ENCODE measurements at places on chromosomes 7 and 10.

- DNase-seq: no peak
Measured at GRCh38 chr10:70843776-70844489, 28.2 kb downstream of the SGPL1 start.

DNA sequence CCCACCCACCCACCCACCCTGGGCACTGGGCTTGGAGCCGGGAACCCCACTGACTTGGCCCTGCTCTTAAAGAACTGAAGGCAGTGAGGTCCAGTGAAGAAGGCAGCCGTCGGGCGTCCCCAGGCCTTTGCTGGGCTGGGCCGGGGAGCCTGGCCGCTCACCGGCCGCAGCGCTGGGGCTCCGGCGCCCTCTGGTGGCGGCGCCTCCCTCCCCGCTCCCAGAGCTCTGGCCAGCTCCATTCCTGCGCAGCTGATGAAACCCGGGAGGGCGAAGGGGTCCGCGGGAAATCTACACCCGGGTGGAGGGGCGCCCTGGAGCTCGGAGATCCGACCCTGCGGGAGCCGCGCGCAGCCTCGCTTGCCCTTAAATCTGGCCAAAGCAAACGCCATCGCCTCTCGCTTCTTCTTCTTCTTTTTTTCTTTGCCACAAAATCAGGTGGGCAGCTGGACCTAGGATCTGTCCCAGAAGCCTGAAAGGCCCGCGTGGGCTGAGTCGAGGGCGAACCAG lies 1.7 kb upstream of the CXCL12 start:
- peak; percentile 5 for DNase-seq

DNA sequence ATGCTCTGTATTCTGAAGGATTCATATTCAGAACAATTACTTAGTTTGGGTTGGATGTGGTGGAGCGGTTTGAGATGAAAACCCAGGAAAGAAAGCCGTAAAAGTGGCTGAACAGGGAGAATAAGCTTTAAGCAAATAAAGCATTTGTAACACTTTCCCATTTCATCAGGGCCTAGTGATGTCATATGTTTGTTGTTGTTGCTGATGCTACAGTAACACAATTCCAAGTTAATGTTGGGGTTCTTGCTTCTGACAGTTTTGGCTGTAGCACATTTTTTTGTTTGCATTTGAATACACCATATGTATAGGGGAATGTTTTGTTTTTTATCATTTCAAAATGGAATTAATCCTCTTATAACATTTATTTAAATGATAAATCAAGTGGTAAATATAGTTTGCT lies 40.4 kb upstream of the EPHB6 start:
- no peak for DNase-seq

DNA sequence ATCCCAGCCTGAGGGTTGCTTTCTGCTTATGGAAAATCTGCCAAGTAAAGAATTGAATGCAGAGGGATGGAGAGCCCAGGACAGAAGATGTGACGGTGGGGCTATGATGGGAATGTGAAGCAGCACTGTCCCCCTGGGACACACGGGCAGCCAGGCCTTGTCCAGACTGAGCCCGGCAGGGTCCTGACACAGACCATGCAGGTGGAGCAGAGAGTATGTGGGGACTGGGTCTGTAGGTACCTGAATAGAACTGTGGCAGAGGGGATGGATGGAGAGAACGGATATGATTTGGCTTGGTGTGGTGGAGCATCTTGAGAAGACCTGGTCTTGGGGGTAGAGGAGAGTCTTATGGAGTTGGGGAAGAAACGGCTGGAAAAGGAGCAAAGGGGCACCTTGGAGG lies 732 bp upstream of the LRRC18 start:
- no peak for DNase-seq

GRCh38 chr10:129945064-129945463 lies 19.0 kb downstream of the EBF3 start:
- DNase-seq: no peak

DNA sequence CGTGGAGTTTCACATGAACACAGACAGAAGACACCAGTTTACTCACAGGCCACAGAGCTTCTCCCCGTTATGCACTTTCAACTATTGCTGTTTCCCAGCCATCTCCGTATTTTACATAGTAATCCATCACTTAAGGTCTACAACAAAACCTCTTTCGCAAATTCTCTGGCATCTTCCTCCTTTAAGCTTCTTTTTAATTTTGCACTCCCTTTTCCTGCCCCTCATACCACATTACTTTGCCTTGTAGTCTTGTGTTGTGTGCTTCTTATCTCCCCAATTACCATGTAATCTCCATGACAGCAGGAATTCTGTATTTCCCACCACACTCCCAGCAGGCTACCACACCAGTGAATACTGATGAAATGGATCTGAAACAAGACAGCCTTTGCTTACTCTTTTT lies 87.3 kb downstream of the ODAD2 start:
- no peak for DNase-seq

DNA sequence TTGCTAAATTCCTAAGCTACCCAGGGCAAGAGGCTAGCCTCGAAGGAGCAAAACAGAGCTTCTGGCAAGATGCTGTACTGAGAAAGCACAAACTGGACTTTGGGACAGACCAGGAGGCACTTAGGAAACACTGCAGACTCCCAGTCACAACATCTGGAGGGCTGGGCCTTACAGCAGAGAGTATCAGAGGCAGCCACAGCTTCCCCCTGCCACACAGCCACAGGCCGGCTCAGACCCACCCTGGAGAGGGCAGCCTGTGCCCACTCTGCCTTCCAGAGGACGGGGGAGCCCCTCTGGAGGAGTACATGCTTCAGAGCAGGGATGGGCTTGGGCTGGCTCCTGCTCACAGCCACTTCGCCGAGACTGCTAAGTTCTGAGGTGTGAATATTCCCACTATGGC lies 17.4 kb downstream of the ESYT2 start:
- DNase-seq: no peak
